ENCODE measurements at places on chromosomes 12 and 14.

DNA sequence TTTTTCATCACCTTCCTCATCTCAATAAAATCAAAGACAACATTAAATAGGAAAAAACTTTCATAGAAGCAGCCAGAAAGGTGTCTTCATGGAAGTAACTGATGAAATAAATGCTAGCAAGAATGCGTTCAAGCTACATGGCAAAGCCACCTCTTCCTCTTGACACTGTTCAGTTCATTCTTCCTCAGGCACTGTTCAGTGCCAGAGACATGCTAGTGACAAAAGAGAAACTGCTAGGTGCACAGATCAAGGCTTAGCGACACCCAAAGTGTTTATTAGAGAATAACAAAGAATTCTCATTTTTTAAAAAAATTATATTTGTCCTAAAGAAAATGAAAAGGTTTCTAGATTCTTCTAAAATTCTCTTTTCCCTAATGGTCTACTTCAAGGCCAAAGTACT lies 7.2 kb downstream of the SLC11A2 start:
- no peak for DNase-seq

DNA sequence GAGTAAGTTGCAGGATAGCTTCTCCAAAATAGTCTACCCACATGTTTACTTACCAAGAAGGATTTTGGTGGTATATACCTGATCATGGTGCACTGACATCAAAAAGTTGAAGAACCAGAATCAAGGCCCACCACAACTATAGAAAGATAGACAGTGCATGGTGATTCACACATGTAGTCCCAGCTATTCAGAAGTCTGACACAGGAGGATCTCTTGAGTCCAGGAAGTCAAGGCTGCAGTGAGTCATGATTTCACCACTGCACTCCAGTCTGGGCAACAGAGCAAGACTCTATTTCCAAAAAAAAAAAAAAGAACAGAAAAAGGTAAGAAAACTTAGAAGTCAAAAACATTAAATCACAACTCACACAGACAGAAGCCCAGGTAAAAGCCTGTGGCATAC lies 422.2 kb upstream of the FOXG1 start:
- DNase-seq = no peak

- no peak for DNase-seq
These were observed 240.5 kb upstream of the DAAM1 start for GRCh38 chr14:58947814-58948445.

DNA sequence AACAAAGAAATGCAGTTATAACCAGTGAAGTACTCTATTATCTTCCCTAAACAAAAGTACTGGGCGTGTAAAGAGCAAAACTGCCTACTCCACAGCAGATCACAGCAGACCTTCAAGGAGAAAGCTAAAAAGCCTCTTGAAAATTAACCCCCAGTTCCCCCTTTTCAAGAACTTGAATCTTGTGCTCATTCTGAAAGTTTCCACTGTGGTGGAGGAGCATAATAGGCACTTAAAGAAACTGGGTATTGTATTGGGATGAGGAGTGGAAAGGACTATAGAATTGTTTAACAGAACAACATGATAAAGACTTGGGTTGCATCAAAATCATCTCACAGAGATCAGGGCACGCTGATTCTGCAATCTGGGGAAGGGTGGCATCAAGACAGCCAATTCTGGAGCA lies 51.1 kb downstream of the SLC25A47 start:
- no peak for DNase-seq

DNA sequence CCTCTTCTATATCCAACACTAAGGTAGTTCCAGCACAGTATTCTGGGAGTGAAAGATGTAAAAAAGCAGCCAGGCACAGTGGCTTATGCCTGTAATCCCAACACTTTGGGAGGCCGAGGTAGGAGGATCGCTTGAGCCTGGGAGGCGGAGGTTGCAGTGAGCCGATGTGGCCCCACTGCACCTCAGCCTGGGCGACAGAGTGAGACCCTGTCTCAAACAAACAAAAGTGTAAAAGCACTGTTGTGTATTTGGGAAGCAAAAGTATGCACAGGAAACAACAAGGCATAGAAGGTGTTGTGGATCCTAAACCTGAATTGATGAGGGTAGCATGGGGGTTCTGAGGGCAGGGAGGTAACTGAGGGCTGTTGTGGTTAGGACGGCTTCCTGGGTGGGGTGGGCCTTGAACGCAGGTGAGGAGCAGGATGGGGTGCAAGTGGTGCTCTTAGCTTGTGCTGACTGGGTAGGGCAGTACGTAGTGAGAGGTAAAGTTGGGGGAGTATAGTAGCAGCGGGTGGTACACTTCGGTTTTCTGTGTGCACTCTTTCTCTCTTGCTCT lies 64.2 kb downstream of the RASSF3 start:
- DNase-seq = no peak

DNA sequence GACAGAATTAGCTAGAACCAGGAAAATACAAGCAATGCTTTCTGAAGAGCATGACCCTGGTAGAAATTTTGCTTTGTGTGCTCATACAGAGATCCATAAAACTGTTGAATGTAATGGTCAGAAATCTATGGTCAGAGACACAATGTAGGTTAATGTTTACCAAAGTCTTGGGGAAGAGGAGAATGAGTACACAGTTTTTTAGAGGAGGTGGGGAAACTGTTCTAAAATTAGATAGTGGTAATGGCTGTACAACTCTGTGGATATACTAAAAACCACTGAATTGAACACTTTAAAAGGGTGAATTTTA lies 109.5 kb upstream of the ARHGAP5 start:
- no peak for DNase-seq

- DNase-seq = no peak
These were observed 152.9 kb downstream of the SLC25A21 start for GRCh38 chr14:37019488-37019887.

GRCh38 chr14:59252772-59253500 lies 64.5 kb downstream of the DAAM1 start:
- DNase-seq = no peak

- no peak for DNase-seq
These were observed 7.0 kb upstream of the RPS26 start for GRCh38 chr12:56034586-56035332.
